Left cardiac atrium (tissue), 4 donors: ENCODE measurements at places on chromosomes 16 and 17. TPM values are rescaled to one million over a fixed set of nuclear protein-coding genes. Genes with fewer than 3 reads are reported as not detected.
A peak's percentile ranks its signal among the peaks of the same experiment; 100 is the strongest.

Gene OTOP3
- total RNA-seq: not detected

Gene SARM1
- total RNA-seq: 6.1 TPM

Gene PRR14
- 24.0 TPM for total RNA-seq

Gene DRC7
- total RNA-seq: not detected

Gene NPIPB13
- total RNA-seq: 3.4 TPM

Gene FTO
- total RNA-seq: 71.2 TPM

Gene TPSG1
- not detected for total RNA-seq

DNA sequence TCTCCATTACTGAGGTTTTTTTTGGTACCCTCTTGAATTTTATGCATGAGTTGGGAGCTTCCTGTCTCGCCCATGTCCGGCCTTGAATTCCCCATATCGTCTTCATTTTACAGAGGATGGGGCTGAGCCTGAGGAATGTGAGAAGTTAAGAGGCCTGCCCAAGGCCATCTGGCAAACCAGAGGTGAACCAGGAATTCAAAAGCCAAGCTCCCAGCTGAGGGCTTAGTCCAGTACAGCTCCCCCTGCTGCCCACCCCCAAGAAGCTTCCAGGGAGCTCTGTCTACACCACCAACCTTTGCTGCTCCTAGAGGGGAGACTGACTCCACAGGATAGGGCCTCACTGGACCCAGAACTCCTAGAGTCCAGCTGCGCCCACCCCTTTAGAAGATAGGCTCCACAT, 20.7 kb upstream of the C16orf78 start:
- no peak for DNase-seq

- DNase-seq: no peak
These were observed 9.0 kb upstream of the NXPH3 start for GRCh38 chr17:49566668-49567071.

DNA sequence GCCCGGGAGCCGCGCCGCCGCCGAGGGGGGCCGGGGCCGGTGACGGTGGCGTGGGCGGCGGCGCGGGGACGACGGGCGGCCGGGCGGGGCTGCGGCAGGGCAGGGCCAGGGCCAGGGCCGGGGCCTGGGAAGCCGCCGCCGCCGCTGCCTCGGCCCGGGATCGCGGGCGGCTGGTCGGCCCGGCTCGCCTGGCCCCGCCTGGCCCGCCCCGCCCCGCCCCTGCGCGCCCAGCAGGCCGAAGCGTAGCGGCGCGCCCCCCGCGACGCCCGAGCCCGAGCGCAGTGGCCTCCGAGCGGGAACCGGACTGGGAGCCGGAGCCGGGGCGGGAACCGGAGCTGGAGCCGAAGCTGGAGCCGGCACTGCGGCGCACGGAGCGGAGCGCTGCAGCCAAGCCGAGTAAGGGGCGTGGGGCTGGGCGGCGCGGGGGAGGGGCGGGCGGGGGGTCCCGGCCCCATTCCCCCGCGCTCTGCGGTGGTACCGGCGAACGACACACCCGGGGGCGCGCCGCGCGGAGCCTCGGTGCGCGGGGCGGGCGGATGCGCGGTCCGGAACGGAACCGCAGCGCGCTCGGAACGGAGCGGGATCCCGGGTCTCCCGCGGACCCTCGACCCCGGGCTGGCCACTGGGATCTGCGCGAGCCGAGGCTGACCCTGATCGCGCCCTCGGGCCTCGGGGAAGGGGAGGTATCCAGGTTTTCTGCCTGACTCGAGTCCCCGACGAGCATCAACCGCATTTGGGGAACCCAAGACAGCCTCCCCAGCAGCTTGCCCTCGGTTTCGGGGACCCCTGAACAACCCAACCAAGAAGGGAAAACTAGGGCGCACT, at the start of gene BEAN1:
Gene BEAN1, plus strand, starts transcription at position 260 of the 825 bp plus-strand sequence. CDS start 10,382 bp downstream, outside the sequence.
- DNase-seq: no peak

DNA sequence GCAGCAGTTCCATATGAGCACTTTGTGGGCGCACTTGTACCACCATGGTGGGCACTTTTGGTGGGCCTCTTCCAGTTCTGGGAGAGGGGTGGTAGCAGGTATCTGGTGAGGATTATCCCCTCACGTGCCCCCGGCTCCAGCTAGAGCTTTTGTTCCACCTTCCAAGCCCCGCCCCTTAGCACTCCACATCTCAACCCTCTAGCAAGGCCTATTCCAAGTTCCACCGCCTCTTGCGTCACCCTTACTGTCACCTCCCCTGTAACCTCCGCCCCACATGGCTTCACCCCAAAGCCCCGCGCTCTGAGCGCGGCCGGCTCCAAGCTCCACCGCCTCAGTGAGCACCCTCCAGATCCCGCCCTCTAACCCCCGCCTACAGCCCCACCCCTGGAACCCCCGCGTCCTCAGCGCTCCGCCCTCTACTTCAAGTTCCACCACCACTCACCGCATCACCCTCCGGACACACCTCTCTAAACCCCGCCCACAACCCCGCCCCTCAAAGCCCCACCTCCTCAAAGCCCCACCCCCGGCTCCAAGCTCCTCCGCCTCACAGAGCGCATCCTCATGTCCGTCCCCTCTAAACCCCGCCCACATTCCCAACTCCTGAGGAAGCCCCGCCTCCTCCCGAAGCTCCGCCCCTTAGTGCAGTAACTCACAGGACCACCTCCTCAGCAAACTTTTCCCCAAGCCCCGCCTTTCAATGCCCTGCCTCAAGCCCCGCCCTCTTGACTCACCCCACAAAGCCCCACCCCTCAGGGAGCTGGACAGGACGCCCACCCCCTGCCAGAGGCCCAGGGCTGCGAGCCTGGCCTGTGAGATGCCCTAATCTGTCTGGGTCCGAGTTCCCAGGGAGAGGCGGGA, 11.1 kb downstream of the SCN4A start:
- peak; percentile 88 for DNase-seq

DNA sequence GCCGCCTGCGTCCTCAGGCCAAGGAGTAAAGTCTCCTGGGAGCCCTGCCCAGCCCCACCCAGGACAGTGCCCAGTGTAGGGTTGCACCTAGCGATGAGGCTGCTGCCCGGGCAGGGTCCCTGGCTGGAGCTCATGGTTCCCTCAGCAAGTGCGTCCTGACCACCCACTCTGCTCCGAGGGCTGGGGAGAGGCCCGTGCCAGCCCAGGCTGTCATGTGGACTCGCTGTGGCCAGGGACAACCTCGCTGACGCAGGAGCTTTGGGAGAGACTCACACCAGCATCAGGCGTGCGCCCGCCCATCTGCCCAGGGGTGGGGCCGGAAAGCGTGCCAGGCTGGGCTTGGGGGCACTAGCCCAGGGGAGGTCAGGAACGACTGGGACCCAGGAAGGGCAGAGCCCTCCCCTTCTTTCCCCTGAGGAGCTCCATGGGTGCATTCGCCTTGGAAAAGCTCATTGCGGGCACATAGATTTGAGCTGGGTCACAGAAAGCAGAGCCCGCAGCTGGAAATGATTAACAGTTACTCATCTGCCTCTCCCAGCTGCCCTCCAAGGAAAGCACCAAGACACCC, 19.7 kb downstream of the DPEP1 start:
- DNase-seq: no peak

DNA sequence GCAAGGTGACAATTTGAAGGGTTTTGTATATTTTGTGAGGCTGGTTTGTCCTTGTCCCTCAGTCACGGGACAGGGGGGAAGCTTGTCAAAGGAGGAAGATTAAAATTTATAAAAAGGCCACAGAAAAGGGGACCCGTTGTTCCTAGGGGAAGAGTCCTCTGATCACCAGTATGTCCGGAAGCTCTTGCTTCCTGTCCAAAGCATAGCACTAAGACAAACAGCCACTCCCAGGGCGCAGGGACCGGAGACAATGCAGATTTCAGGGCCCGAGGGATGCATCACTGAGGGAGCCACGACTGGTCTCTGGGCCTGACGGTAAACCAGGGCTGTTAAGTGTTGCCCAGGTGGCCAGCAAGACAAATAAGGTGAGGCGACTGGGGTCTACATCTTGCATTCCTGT, 95.2 kb downstream of the MAF start:
- no peak for DNase-seq

DNA sequence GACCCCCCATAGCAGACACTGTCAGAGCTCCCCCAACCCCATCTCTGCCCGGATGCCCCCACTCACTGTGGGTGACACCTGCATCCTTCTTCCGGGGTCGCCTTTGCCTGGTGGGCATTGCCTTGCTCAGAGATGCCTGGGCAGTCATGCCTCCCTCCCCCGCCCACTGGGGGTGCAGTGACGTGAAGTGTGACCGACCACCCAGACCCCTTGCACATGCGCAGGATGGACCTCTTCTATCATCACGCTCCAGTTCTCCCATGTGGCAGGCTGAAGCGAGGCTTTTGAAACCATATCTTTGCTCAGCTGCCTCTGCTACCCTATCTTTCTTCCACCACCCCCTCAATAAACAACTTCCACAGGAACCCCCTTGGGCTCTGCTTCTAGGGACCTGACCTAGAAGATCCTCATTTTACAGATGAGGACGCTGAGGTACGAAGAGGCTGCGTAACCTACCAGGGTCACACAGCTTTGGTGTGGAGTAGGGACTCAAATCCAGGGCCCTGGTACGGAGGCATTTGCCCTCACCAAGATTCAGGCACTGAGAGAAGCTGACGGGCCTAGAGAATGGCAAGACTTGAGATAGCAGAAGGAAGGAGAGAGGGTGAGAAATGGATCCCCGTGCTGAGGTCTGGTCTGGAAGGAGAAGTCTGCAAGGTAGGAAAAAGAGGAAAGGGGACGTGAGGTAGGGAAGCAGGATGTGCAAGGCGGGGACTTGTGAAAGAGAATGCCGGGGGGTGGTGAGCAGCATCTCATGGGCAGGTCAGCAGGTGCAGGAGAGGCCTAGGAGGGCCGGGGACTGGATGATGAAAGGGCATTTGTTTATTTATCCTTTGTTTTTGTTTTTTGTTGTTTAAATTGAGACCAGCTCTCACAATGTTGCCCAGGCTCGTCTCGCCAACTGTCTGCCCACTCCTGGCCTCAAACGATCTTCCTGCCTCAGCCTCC, 14.4 kb downstream of the NLRC5 start:
- no peak for DNase-seq

DNA sequence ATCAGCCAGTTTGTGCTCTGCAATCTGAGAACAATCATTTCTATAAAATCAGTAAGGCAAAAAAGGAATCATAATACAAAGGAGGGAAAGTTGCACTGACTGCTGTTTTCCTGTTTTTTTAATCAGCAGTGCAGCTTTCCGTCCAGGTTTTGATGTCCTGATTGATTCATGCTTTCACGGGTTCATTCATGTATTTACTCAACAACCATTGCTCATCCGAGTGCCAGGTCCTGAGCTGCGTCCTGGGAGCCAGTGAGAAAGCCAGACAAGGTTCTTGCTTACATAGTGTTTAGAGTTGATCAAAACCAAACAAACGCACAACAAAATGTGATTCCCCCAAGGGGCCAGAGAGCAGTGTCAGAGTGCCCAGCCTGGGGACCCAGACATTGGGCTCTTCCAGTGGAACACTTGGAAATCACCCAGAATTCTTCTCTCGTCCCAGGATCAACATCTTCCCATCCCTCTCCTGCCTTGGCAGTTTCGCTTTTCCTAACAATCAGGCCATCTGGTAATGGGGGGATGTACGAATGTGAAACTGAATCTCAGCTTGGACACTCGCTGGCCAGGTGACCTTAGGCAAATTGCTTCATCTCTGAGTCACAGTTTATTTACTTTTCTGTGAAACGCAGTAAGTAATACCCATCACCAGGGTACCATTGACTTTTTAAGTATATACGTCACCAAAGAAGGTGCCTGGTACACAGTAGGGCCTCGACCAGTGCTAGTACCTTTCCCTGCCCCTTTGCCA, 13.3 kb upstream of the C1QL1 start:
- no peak for DNase-seq

GRCh38 chr17:78560731-78561130, 16.5 kb downstream of the DNAH17 start:
- no peak for DNase-seq

- DNase-seq: no peak
These were observed 11.8 kb downstream of the MYO1D start for GRCh38 chr17:32865141-32865540.

DNA sequence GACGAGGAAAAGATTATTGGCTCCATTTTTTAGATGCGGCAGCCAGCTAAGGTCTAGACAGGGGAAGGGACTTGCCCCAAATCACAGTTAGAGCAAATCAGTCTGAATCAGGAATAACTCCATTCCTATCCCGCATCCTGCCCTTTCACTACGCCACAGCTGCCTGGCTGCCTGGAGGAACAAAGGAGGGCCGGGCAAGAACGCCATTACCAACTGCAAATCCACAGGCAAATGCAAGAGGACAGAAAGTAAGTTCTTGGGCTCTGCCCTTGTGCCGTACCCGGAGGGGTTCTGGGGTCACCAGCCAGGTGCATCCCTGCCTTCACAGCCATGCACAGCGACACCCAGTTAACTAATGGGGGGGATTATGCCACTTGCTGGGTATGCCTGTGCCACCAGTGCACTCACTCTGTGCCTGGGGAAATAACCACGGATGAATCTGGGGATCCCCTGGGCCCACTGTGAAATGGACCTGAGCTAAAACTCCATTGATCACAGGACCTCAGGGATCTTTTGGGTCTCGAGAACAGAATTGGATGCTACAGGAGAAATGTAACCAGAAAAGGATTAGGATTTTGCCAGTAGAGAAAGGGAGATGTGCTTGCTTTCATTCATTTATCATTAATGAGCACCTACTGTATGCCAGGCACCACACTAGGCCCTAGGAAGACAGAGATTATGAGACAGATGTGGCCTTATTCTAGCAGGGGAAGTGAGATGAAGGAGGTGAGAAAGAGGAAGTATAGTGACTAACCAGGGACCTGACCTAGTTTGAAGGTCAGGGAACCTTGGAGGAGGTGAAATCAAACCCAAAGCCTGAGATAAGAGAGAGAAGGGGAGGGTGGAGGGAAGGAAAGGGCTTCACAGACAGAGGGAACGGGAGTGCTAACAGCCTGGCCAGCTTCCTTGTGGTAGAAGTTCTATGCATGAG, 17.7 kb downstream of the BCL7C start:
- DNase-seq: no peak

DNA sequence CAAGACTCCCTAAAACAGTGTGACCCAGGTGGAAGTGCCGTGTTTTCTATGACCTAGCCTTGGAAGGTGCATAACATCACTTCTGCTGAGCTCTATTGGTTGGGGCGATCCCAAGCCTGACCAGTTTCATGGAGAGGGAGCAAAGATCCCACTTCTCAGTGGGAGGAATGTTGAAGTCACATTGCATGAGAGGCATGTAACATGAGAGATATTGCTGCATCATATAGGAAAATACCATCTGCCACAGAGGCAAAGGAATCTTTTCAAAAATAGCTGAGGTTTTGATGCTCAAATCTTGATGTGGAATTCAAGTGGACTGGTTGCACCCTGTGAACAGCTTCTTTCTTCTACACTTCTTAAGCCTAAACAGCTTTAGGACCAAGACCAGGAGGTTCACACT, 56.4 kb upstream of the NLRP1 start:
- DNase-seq: no peak

- DNase-seq: no peak
These were observed 10.0 kb upstream of the COPRS start for GRCh38 chr17:31869031-31869430.

- DNase-seq: no peak
These were observed 11.8 kb upstream of the PEMT start for GRCh38 chr17:17603178-17603894.

GRCh38 chr16:71895679-71896365, 491 bp downstream of the IST1 start:
- peak; percentile 47 for DNase-seq

DNA sequence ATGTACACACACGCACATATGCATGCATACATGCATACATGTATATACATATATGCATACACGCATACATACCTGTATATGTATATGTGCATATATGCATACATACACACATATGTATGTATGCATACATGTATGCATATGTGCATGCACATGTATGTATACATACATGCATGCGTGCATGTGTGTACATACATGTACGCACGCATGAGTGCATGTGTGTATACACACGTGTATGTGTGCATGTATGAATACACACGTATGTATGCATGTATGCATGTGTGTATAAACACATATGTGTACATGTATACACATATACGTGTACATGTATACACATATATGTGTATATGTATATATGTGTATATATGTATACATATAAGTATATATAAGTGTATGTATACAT, 28.5 kb upstream of the DLX3 start:
- DNase-seq: no peak
